ENCODE measurements at places on chromosomes 6 and 20.

DNA sequence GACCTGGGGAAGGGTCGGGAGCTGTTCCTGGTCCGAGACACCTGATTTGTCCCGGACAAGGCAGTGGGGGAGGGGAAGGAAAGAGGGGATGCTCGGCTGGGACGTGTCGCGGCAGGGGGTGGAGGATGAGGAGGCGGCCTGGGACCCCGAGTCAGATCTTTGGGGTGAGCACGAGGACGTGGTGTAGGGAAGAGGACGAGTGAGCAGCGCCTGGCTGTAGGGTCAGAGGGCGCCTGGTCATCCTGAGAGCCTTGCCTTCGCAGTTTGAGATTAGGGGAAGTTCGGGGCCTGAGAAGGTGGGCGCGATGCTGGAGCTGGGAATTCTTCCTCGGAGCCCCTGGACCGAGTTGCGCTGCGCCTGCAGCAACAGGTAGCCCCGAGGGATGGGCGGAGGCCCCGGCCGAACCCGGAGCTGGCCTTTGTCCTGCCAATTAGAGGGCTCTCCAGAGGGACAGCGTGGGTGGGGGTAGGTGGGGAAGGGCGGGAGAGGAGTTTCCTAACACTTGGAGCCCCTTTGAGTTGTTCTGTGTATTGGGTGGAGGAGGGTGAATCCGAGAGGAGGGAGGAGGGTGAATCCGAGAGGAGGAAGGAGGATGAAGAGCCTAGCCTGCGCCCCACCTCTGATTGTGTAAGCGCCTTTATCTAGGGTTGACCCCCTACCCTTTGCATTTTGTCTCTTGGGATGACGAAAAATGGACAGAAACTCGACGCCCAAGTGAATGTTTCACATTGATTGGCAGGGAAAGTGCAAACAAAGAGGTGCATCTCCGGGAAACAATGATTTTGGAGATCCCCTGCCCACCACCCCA, 72.0 kb downstream of the SOX4 start:
- no peak for DNase-seq

DNA sequence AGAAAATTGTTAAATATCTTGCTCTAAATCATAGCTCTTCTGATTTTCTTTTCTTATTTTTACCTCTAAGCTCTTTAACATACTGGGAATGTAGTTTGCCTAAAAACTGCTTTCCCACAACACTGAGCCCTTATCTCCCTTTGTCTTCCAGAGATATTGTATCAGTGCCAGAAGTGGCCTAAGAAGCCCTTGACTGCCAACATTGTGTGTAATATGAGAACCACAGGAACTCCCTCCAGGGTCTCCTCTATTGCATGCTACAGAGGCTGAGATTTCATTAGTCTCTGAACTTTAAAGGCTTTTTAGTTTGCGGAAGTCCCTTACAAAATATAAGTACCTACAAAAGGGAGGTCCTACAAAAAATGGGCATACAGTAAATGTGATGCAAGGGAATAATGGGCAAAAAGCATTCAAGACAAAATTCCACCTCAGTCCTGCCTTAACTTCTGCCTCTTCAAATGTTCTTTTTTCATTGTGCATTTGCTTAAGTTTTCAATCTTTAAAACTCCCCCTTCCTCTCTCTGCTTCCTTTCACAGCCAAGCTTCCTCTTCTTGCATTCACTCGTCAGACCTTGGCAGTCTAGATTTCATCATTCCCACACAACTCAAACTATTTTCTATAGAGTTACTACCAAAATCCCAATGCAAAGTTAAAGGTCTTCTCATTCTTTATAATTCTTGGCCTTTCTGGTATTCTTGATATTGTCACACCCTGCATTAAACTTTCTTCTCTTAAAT, 76.5 kb downstream of the ADGRG6 start:
- no peak for DNase-seq

DNA sequence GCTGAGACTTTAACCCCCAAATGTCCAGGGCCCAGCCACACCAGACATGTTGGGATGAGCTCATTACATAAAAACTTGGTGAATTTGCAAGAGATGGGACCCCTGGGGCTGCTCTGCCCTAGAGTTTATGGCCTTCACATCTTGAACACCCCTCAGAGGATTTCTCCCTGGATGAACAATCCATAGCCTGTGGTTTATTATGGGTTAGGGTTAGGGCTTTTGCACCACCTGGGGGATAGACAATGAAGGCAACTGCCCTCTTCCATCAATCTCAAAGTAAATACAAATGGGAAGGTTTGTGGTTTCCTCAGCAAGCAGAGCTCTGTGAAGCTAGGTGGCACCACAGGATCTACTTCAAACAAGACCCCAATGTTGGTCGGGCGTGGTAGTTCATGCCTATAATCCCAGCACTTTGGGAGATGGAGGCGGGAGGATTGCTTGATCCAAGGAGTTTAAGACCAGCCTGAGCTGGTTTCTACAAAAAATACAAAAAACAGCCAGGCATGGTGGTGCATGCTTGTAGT, 17.4 kb downstream of the SPINT3 start:
- no peak for DNase-seq

DNA sequence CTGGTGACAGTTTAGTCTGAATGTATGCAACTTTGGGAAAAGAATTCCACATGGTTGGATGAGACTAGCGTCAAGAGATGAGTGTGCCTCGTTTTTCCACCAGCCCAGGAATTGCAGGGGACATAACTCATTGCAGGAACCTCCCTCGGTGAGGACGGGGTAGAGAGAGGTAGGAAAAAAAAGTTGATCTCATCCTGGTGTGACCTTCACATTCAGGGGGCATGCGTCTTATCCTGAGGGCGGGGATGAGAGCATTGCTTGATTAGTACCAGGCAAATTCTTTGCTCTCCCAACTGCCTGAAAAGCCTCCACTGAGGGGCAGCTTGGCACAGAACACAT, 11.8 kb downstream of the TLDC2 start:
- no peak for DNase-seq

DNA sequence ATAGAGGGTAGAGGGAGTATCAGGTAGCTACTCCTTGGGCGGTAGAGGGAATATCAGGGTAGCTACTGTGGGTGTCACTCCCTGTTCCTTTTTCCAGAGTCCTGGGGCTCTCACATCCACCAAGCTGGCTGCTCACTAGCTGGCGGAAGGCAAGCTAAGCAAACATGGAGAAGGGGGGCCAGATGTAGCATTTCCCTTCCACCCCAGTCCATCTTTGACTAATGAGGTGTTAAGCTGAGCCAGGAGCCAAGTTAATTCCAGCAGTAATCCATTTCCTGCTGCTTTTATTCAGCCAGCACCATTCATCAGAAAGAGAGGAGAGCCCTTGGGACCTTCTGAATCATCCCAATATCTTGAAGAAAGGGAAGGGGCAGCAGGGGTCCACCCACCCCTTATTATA, 330.0 kb downstream of the ZFAND3 start:
- no peak for DNase-seq

- DNase-seq, result no peak
Measured at GRCh38 chr20:49747707-49748524, 34.2 kb upstream of the B4GALT5 start.

DNA sequence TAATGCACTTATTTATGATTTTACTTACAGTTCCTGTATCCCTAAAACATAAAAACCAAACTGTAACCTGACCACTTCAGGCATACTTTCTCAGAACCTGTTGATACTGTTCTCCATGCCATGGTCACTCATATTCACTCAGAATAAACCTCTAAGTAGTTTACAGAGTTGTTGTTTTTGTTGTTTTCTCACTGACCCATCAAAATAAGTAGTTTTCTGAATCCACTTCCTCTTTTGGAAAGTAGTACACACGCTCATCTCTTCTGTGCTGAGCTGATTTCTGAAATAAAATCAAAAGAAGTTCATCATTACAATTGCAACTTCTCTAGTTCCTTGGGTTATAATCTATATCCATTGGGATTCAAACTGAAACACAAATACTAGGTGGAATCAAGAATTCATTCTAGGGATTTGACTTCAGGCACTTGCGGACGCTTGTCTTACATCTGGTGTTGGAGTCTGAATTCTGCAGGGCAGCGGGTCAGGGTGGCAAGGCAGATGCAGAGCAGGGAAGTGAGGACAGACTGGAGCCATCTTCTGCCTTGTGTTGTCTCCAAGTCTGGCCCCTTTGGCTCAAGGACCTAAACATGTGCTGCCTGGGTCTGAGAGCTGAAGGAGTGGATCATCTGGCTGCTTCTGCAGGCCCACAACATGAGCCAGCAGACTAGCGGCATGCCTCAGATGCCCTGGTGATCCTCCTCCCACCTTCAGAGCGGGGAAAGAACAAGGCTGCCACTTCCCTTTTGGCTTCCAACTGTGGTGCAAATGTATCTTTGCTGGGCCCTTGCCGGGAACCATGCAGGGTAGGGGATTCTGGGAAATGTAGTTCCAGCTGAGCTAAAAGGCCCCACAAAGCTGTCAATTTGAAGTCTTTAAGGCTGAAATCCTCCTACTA, 167.9 kb upstream of the MYLIP start:
- no peak for DNase-seq

- no peak for DNase-seq
Measured at GRCh38 chr6:106634565-106634964, 5.2 kb downstream of the QRSL1 start.

GRCh38 chr20:10178727-10179313, 39.8 kb upstream of the SNAP25 start:
- DNase-seq, result no peak

DNA sequence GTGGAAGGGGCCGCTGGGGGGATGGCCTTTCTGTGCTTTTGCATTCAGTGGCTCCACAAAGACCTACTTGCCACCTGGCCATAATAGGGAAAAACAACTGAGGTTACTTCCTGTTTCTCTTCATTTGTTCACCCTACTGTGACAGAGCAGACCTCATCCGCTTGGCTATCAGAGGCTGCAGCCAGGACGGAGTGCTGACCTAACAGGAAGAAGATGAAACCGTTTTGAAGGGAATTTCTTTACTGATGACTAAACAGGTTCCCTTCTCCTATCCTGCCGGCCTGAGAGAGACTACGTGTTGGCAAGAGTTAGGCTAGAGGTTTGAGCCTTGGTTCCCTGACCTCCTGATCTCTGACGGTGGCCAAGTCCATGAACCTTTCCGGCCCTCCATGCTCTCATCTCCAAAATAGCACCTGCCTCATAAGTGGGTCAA, 21.3 kb downstream of the PRR18 start:
- peak; percentile 20 for DNase-seq

DNA sequence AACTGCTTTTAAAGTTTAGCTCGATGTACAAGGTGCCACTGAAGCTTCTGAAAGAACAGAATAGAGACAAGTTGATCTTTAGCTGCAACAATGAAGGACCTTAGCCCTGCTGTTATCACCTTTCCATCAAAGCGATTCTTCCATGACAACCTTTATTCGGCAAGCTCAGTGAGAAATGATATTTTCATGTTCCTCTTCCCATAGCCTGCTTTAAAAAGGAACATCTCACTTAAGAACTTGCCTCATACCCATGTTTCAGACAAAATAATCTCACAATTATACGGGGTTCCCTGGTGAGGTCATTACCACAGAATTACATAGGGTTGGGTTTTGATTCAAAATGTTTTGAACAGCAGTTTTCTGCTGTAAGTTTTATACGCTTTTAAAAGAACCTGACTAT, 264.2 kb downstream of the THBS2 start:
- no peak for DNase-seq

DNA sequence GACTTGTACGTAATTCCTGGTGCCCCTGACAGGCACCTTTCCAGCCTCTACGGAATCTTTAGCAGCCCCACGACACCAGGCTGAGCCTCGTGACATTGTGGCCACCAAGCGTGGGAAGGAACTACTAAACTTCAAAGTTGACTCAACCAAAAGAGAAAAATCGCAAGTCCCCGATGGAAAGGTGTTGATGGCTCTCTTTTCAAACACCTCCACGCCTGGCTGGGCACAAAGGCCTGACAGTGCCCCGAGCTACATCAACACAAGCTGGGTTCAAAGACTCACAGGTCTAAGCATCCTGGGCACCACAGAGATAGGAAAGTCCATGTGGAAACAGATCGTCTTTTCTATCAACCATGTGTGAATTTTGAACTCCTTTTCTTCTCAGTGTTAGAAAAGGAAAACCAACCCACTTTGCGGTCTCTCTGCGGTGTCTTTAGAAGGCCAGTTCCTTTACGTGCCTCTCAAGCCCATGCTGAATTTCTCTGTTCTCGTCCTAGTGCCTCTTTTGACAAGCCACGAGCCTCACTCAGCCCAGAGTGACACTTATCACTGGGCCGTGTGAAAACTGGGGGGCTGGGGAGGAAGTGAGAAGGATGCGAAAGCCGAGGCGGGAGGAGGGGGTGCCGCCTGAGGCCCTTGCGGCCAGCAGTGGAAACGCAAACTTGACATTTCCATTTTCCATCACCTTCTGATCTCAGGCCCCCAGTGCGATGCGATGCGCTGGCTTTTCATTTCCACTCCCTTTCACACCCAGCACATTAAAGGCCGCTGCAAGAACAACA, 59.4 kb downstream of the GFOD1 start:
- no peak for DNase-seq

DNA sequence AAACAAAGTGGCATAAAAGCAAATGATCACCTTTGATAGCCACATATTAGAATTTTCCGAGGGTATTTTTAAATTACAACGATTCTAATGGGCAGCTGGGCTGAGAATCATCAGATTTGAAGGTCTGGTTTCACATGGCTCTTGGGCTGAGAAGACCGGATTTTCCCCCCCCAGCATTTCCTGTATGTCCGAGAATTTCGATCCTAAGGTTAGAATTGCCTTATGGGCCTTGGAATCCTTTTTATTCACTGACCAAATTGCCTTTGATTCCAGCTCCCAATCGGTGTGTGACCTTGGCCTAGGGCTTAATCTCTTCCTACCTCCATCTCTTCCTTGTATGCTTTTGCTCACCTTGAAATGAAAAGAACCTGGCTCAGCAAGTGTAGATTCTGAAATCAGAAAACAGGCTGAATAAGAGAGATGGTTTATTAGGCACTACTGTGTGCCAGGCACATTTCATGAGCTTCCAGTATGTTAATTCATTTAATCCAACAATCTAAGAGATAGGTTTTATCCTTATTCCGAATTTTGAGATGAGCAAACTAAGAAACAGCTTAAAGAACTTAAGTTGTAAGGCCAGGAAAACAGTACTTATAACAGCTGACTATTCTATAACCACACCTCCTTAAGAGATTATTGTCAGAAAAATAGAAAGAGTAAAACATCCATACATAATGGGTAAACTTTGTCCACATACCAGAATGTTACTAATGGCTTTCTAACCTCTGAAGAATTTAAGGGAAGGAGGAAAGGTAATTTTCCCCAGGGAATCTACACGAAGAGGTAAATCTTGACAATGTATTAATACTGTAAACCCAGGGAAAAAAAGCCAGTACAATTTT, 39.4 kb downstream of the HFE start:
- DNase-seq, result no peak

GRCh38 chr6:166318649-166319600, 10.7 kb upstream of the PRR18 start:
- DNase-seq, result no peak

- DNase-seq, result no peak
Measured at GRCh38 chr6:138278326-138278725, 60.0 kb upstream of the PBOV1 start.

All from GM19239 (cell line).